RPMI7951 (cell line): ENCODE measurements at places on chromosomes 13 and 19. TPM values are rescaled to one million over a fixed set of nuclear protein-coding genes. Genes with fewer than 3 reads are reported as not detected.
A peak's percentile ranks its signal among the peaks of the same experiment; 100 is the strongest.

Gene PRSS57
- not detected in 2 replicates for total RNA-seq

Gene INSL3
- total RNA-seq: not detected in 2 replicates

Gene C1QTNF9
- not detected in 2 replicates for total RNA-seq

Gene CYP2A6
- total RNA-seq: not detected in 2 replicates

Gene ZNF578
- 0.78 and 1.6 TPM in 2 replicates for total RNA-seq

GRCh38 chr19:49387936-49388372 is at the start of gene KASH5:
Gene KASH5, plus strand, starts transcription at chr19:49388249. Its CDS starts 2,635 bp downstream, at chr19:49390884.
- DNase-seq: peak; percentile 86

- peak; percentile 70 for DNase-seq
These were observed at the start of gene CYSLTR2 for GRCh38 chr13:48653472-48653939. Gene CYSLTR2, plus strand, starts transcription at chr13:48653929. Its CDS starts 52,889 bp downstream, at chr13:48706818.

GRCh38 chr13:111265006-111265700 is 55.3 kb upstream of the TEX29 start:
- DNase-seq: no peak

DNA sequence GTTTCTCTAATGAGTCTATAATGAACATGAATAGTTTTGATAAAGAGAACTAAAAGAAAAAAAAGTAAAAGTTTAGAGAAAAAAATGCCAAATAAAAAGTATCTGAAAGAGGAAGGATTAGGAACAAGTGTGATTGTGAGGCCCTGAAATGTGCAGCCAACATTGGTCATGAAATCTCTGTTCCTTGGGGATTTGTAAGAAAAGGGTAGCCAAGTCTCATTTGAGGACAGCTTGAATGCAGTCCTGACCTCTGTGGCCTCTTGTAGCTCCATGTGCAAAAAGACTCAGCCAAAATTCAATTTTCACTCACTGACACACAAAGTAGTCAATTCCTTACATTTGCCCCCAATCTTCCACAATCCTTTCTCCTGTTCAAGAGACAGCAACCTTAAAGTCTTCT is 167.9 kb downstream of the KLF12 start:
- no peak for DNase-seq

- DNase-seq: peak; percentile 37
These were observed 20.6 kb upstream of the CABP5 start for GRCh38 chr19:48064509-48064908.

DNA sequence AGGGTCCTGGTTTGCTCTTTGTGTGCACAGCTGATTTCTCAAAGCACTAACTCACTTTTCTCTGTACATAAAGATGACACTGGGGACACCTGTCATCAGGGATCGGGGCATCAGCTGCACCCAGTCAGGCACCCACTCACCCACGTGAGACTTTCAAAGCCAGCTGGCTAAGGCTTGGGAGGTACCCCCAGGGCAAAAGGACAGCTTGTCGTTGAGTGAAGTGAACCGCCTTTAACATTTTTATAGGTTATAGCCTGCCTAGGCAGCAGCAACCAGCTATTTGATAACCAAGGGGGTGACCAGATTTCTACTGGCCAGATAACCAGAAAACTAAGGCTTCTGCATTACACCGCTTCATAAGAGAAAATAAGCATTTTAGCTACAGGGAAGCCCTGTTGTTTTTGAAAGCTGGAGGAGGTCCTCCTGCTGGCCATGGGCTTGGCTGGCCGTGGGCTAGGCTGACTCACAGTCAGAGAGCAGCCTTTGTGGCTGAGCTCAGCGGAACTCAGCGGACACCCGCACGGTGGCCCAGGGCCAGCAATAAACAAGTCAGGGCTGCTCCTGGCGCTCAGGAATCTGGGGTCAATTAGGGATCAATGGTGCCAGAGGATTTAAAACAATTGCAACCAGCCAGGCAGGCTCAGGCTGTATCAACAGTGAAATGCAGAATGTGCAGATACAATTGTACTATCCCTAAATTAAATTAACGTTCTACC is 57.1 kb downstream of the ALOX5AP start:
- peak; percentile 98 for DNase-seq

- peak; percentile 30 for DNase-seq
These were observed 14.0 kb upstream of the CRTC1 start for GRCh38 chr19:18669524-18669817.

DNA sequence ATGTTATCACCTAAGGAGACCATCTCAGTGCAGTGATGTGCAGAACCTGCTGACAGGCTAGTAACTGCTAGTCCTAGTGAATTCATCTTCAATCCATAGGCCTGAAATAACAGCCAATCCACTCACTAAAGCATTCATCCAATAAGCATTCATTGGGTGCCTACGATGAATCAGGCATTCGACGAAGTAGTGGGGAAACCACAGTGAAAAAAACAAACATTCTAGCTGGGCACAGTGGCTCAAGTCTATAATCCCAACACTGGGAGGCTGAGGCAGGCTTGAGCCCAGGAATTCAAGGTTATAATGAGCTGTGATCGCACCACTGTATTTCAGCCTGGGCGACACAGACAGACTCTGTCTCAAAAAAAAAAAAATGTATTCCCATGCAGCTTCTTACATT is 135.6 kb downstream of the RNF17 start:
- DNase-seq: no peak

DNA sequence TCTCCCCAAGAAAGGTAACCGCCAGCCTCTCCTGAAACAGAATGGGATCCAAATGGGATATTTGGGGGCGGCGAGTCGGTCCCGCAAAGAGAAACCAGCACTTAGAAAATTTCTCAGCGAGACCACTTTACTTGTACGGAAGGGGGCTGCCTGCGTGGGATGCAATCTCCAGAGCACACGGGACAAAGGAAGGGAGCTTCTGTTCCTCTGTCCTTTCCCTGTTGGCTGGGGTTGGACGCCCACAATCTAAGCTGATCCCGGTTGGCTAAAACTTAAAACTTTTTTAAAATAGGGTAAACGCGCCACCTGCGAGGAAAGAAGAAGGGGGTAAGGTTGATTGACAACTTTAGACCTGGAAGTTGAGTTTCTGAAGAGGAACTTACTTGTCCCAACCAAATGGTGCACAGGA is 826 bp upstream of the BSG start:
- DNase-seq: peak; percentile 47

DNA sequence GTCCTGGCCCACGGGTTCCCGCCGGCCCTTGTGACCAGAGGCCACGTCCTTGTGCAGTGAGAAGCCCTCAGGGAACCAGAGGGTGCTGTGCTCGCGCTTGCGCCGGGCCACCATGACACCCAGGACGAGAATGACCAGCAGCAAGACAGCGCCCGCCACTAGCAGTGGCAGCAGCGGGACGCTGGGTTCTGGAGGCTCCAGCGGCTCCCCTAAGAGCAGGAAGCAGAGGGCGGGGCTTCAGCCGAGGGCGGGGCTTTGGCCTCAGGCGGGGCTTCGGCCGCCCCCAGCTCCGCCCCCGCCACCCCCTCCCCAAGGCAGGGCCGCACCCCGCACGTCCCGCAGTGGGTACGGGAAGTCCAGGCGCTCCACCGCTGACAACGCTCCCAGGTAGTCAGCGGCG is 30.4 kb downstream of the NOTCH3 start:
- DNase-seq: no peak

GRCh38 chr19:38197937-38198704 is 25.9 kb downstream of the DPF1 start:
- no peak for DNase-seq

GRCh38 chr13:51714663-51715168 is 89.2 kb downstream of the DHRS12 start:
- DNase-seq: peak; percentile 45

DNA sequence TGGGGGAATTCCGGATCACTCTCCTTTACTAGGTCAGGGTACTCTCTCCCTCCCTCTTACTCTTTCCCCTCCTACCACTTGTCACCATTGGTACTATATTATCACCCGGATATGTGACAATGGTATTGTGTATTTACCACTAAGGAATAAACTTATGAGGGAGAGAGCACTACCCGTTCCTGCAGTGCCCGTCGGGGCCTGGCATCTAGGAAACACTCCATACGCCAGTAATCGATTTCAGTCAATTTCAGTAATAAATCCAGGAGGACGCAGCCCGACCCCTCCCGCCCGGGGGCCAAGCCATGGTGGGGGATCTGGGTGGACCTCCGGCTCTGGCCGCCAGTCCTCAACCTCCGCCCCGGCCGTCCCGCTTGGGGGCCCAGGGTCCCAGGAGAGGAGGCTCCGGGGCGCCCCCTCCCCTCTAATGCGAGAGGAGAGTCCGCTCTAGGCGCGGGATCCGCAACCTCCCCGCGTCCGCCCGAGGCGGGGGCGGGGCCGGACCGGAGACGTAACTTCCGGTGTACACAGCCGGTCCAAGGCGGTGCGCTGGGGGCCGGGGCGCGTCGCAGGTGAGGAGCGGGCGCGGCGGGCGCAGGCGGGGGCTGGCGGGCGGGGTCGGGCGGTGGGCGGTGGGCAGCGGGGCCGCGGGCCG is at the start of gene GARRE1:
Gene GARRE1, plus strand, starts transcription at position 509 of the 652 bp plus-strand sequence. CDS start 45,920 bp downstream, outside the sequence.
- peak; percentile 62 for DNase-seq

GRCh38 chr19:53884256-53884655 is 2.3 kb downstream of the PRKCG start:
- DNase-seq: no peak

DNA sequence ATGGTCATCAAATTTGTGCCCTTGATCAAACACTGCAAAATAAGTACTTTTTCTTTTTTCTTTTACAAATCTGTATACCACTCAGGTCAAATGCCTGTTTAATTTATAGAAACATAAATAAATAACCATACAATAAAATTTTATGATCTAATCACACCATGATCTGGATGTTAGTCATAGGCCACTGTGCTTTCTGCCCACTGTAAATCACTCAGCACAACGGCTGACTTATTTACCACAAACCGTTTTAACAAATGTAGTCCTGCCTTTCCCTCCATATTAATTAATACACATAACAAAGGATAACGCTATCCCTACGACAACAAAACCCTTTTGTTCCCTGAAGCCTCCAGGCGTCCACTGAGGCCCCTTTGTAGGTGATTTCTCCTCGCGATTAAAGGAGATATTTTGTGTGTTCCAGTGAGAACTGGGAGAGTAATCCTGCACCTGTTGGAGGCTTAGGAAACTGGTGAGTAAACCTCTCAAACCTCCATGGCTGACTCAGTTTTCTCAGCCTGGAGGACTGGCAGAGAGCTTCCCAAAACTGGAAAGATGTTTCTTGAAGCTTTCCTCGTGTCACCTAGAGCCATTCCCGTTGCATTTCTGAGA is 477.1 kb upstream of the SGCG start:
- DNase-seq: no peak

GRCh38 chr19:17069193-17069592 is 6.1 kb downstream of the HAUS8 start:
- DNase-seq: no peak

GRCh38 chr13:66635526-66635925 is 594.6 kb downstream of the PCDH9 start:
- no peak for DNase-seq

GRCh38 chr13:43122791-43123190 is 99.4 kb downstream of the DNAJC15 start:
- DNase-seq: no peak

GRCh38 chr13:95865080-95865615 is 188.1 kb downstream of the UGGT2 start:
- DNase-seq: no peak

- DNase-seq: peak; percentile 98
These were observed 44.9 kb downstream of the C13orf46 start for GRCh38 chr13:113928685-113929627.

DNA sequence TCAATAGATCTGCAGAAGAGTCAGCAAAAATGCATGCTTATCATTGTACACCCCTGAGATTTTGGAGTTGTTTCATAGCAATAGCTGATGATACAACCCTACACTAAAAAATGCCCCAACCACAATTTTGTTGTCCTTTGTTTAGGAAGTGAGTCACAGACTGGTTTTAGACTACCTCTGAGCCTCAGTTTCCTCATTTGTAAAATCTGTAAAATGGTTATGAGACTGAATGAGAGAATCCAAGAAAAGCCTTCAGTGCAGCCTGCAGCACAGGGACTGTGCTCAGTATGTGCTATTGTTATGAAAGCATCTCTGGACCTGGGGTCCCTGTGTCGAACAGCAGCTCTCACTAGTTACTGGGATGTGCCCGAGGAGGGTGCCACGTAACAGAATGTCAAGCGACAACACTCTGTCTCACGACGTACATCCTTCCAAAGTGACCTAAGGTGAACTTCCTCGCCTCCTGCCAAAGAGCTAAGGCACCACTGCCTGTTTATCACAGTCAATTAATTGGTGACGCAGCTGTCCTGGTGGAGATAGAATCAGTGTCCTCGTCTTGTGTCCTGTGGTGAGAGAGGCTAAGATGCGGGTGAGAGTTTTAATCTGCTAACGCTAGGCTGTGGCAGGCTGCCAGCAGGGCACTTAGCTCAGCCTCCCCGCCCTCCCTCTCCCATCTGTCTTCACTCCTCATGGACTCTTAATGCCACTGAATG is 18.1 kb downstream of the DHRS12 start:
- no peak for DNase-seq

- no peak for DNase-seq
These were observed 1.1 kb downstream of the FUT3 start for GRCh38 chr19:5850189-5850588.

GRCh38 chr19:4722671-4723594 is 709 bp downstream of the DPP9 start:
- DNase-seq: peak; percentile 62

- no peak for DNase-seq
These were observed 55.1 kb downstream of the RGCC start for GRCh38 chr13:41512441-41512840.

GRCh38 chr19:30105727-30106126 is 163.7 kb downstream of the URI1 start:
- DNase-seq: no peak

GRCh38 chr13:89514534-89515312 is 1832.8 kb upstream of the MIR17HG start:
- DNase-seq: peak; percentile 5

- no peak for DNase-seq
These were observed 15.5 kb upstream of the CYP4F2 start for GRCh38 chr19:15913384-15913783.

- no peak for DNase-seq
These were observed 4.0 kb downstream of the ARID3A start for GRCh38 chr19:929891-930258.

DNA sequence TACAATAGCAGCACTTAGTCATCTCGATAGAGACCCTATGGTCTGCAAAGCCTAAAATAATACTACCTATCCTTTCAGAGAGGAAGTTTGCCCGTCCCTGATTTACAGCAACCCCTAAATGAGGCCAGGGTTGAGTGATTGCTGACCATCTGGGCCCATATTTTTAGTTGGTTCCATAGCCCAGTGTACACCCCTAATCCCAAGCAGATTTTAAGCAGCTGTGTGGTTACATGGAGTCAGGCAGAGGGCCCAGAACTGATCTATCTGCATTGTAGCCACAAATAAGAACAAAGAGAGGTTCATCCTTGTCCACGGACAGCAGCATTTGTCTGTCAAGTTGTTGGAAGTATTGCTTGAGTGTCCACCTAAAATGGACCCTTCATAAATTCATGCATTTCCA is 148.2 kb downstream of the DCT start:
- DNase-seq: no peak
